ENCODE measurements at places on chromosomes 2 and 18.

- DNase-seq, result no peak
These were observed 140.8 kb downstream of the FAM210A start for GRCh38 chr18:13585379-13586153.

DNA sequence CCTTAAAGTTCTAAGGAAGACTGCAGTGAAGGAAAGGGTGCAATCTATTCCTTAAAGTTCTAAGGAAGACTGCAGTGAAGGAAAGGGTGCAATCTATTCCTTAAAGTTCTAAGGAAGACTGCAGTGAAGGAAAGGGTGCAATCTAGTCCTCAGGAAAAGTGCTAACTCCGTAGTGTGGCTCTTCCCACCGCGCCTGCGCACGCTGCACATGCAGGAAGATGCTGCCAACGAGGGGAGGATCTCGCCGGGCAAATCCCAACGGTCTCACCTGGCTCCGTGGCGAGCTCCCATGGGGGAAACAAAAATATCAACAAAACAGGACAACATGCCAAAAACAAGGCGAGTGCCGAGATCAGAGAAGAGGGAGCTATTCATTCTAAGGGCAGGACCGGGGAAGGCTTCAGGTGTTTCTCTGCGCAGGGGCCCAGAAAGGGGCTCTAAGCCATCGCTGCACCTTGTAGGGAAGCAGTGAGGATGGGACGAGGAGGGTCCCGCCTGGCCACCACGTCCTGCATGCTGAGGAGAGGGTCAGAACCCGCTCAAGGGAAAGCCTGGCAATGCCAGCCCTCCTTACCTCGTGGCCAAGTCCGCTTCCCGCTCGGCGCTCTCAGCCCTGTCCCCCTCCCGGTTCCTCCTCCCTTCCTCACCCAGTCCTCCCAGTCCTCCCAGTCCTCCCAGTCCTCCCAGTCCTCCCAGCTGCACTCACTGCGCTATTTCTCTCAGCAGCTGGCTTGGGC, 24.5 kb downstream of the TIMM21 start:
- DNase-seq, result no peak

GRCh38 chr2:77521931-77522470, at the start of gene LRRTM4:
TSS of gene LRRTM4 (minus strand) at chr2:77522376.
- peak; percentile 45 for DNase-seq

- DNase-seq, result peak; percentile 78
These were observed 7.0 kb downstream of the SPEG start for GRCh38 chr2:219441451-219442255.

DNA sequence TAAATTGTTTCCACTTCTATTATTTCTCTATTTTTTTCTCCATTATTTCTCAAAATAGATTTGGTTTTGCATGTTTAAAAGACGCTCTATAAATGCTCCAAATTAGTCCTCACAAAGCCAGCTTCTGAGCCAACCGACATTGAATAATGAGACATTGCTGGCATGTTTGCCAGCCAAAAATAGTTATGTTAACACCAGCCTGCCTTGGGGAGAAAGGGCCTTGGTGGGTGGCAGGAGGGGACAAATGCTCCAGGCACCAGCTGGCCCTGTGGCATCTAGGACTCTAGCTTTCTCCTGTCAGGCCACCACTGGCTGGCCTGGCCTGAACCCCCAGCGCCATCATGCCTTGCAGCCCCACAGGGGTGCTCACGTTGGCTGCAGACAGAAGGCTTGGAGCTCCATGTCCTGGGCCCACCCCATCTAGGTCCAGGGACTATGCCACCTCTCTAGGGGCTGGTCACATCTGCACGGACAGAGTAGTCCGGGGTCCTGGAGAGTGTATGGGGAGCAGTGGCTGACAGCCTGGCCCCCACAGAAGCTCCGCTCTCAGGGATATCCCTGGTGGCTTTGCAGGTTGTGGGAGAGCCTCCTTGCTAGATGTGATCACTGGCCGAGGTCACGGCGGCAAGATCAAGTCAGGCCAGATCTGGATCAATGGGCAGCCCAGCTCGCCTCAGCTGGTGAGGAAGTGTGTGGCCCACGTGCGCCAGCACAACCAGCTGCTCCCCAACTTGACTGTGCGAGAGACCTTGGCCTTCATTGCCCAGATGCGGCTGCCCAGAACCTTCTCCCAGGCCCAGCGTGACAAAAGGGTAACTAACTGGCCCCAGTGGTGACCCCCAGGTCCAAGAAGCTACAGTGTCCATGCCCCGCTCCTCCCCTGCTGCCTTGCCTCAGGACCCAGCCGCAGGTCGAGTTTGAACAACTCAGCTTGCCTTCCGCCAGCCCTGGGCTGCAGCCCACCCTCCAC, 12.5 kb downstream of the ABCG8 start:
- DNase-seq, result no peak

DNA sequence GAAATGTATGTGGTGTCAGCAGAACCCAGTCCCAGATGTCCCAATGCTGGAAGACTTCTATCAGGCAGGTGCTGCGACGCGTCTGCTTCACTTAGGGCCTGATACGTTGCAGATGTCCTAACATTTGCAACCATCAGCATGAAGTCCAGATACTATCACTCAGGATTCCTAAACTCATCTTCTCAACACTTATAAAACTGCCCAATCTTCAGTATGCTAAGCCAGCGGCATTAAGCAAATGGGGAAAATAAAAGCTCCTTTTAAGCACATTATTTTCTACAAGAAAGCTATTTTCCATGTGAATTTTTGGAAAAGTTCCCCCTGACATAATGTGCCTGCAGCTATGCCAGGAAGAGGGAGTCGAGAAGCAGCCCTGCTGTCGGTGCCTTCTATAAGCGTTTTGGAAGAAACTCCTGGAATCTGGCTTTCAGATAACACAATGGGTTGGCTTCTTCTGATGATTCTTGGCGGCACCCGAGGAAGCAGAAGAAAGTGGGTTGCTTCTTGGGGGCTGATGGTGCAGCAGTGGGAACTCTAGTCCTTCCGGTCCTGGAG, 60.7 kb upstream of the ITGA6 start:
- no peak for DNase-seq

DNA sequence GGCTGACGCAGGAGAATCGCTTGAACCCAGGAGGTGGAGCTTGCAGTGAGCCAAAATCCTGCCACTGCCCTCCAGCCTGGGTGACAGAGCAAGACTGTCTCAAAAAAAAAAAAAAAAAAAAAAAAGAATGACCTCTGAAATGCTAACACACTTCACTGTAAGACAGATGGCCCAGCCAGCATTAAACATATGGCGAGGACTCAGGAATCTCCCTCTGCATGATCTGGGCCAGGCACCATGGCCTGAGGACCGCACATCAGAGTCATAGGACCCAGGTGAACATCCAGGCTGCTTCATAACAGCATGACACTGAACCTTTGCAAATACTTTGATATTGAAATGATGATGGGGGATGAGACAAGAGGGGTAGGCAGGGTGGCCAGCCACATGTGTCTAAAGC, 56.1 kb upstream of the DNMT3A start:
- DNase-seq, result no peak

DNA sequence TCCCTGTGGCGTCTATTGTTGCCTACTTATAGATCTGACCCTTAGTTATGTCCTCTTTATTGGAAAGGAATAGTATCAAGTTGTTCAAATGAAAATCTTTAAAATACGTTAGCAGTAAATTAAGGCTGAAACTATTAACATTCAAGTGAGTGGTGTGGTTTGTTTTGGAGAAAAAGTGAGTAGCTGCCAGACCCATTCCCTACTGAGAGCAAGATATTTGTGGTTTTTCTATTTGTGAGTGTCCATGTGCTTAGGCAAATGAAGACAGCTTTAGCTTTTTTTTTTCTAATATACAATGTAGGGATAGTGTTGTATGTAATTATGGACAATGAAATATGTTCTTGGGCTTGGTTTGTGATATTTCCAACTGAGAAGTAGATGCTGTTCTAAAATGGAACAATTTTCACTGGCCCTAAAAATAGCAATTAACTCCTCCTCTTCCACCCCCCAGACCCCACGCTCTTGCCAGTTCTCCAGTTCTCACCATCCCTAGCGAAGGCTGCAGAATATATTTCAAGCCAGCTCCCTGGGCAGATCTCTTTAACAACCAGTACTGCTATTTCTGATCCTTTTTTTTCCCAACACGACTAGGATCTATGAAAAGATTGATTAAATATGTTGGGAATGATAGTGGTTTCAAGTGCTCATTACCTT, 83.1 kb downstream of the CCDC85A start:
- peak; percentile 23 for DNase-seq

DNA sequence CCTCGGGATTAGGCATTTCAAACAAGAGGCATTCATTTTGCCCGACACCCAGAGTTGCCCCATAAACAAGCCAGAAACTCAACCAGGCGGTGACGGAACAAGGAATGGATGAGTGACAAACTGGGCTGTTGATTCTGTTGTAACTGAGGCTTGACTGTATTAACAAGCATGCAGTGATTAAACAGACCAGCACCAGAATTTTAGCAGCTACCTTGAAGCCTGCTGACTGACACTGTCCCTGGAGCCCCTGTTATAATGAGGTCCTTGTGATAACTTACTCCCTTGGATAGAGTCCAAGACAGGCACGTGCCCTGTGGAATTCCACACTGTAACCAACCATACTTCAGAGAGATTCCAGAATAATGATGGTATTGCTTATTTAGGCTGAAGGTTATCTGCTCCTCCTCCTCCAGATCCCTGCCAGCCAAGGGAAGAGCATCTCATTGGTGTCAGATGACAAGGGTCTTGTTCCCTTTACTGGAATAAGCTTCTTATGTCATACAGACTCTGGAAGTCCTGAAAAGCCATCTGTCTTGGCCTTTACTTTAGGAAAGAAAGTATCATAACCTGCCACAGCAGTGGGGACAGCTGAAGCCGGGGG, 97.1 kb upstream of the RMDN2 start:
- no peak for DNase-seq

DNA sequence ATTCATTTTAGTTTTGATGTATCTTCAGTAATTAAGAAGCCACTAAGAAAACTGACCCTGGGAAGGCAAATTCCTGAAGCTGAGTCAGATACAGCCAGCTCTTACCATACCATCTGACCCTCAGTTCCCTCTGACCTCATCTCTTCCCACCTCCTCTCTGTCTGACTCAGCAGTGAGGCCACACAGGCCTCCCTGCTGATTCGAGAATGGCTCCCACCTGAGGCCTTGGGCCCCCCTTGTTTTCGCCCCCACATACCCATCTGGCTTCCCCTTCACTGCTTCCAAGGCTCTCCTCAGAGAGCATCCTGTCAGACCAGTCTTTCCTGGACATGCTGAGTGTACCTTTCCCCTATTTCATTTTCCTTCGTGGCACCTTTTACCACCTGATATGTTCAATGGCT, 71.0 kb upstream of the CYP1B1 start:
- DNase-seq, result no peak

DNA sequence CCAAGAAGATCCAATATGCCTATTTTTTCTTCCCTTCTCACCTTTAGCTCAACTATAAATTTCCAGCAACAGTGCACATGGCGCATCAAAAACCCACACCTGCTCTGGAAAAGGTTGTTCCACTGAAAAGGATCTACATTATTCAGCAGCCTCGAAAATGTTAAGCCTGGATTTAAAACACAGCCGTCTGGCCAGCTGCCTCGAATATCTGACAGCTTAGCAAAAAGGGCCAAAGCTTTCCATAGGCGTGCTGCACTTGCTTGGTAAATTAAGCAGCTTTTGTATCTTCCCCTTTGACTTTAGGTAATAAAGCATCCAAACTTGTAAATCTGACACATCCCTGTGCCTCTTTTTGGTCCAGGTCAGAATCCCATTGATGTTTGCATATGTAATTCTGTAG, 20.5 kb downstream of the DAPL1 start:
- peak; percentile 35 for DNase-seq

DNA sequence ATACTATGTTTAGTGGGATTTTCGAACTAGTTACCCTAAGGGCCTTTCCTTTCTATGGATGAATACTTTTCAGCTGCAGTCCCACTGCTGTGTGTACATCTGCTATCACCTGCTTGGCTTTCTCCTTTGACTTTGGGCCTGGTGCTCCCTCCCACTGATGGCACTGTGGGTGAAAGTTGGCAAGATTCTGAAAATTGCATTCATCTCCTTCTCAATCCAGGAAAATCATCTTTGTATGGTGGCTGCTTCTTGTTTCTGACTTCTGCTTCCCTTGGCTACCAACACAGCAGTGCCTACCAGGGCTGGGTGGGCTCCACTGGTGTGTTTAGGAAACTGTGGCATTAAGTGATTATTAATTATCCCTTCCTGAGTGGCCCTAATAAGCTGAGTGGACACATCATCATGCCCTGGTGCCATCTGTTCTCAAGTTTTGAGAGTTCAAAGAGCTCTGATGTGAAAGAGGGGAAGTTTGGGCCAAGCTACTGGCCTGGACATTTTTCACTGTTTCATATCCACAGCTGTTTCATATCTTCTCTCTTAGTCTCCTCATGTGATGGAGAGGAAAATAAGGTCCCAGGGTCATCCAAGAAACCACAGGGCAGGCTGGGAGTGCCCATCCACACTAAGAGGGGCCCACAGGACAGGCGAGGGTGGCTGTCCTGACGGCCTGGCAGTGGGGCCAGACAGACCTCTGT, 16.7 kb downstream of the HK2 start:
- no peak for DNase-seq

- no peak for DNase-seq
These were observed 21.6 kb upstream of the ITM2C start for GRCh38 chr2:230843132-230843531.

- DNase-seq, result no peak
These were observed 315.7 kb upstream of the CWC22 start for GRCh38 chr2:180322781-180323180.

DNA sequence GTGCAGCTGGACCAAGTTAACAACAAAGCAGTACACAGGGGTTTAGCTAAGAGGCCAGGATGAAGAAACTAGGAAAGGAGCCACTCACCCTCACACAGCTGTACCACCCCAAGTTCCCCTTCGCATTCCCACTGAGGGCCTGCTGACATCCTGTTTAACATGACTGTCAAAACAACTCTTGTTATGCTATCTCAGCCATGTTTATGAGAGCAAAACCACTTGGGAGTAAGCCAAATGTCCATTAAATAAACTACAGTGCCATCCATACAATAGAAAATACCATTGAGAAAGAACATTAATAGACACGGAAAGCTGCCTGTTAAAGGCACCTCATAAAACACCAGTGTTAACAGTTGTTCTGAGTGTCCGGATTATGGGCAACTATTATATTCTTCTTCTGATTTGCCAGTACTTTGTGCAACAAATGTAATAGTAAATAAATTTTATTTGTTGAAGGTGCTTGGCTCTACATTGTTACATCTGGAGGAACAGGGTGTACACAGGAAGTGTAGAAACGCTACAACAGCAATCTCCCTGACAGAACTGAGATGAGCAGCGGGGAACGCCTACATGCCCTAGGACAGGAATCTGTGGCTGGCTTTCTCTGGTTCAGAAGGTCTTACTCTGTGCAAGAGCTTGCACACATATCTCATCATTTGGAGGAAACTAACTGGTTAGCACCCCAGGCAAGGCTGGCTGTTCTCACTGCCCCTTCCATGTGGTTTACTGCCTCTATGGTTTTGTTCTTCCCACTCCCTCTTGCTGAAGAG, 85.6 kb downstream of the EHD3 start:
- DNase-seq, result peak; percentile 43

GRCh38 chr2:211162911-211163310, 606.5 kb downstream of the CPS1 start:
- DNase-seq, result no peak

DNA sequence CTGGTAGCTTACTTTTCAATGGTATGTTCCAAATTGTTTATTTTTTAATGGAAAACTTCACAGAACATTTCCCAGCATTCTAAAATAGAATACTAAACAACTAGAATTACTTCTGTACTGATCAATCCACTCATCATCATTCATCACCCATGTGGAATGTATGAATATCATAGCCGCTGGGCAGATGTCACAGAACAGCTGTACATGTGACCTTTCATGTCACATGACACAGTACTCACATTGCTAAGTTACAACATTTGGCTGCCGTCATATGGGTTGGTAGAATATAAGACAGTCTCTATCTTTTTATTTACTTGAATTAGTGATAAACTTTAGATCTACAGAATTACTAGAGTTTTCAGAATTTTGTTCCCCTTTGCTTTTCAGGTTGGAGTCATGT, 387.6 kb downstream of the ZEB2 start:
- DNase-seq, result no peak

Data from femur (tissue), 1 donor.